ENCODE measurements at places on chromosomes 16 and 17.
A peak's percentile ranks its signal among the peaks of the same experiment; 100 is the strongest.

- DNase-seq, result peak; percentile 53
Measured at GRCh38 chr17:17570140-17570797, 21.2 kb downstream of the PEMT start.

DNA sequence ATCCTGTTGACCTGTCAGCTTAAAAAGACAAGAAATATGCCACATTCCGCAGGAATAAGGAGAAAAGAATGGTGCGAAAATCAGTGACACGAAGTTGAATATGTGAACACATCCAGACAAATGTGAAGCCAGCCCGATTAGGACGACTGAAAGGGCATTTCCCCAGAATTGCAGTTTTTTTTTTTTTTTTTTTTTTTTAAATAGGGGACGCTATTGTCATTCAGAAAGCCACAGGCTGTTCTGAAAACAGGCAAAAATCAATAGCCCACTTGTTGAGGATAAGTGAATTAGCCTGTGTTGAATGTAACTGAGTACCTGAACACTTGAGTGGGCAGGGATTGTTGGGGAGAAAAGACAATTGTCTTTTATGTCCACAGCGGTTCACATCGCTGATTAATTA, 507.1 kb downstream of the WWOX start:
- DNase-seq, result no peak

- no peak for DNase-seq
Measured at GRCh38 chr16:50679676-50680555, 1.2 kb downstream of the SNX20 start.

DNA sequence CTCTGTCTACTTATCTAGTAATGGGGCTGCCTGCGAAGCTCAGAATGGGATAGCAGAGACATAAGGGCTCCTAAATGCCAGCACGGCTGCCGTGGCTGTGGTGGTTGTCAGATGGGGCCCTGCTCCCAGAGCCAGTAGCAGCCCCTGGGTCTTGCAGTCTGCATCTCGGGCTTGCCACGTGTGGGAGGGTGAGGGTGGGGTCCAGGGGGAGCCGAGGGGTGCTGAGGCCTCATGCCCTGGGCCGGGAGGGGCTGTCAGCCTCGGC, 88.8 kb upstream of the GSE1 start:
- no peak for DNase-seq

GRCh38 chr16:73048292-73049080, 558 bp upstream of the ZFHX3 start:
- peak; percentile 80 for DNase-seq

DNA sequence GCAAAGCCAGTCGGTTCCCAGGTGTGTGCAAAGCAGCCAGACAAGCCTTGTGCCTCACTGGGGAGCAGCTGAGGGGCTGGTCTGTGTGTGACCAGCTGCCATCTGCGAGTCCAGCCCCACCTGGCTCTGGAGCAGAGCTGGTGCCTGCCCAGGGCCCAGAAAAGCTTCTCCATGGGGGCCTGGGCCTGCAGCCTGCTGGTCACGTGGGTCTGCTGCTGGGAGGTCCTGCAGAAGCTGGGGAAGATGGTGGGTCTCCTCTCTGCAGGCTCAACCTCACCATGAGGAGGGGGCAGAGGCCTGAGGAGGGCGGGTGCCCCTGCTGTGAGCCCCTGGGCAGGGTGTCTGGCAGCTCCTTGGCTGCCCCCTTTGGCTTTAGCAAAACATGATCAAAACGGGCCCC, 71.9 kb downstream of the ENGASE start:
- DNase-seq, result no peak

- no peak for DNase-seq
Measured at GRCh38 chr17:58480090-58480489, 8.1 kb downstream of the HSF5 start.

DNA sequence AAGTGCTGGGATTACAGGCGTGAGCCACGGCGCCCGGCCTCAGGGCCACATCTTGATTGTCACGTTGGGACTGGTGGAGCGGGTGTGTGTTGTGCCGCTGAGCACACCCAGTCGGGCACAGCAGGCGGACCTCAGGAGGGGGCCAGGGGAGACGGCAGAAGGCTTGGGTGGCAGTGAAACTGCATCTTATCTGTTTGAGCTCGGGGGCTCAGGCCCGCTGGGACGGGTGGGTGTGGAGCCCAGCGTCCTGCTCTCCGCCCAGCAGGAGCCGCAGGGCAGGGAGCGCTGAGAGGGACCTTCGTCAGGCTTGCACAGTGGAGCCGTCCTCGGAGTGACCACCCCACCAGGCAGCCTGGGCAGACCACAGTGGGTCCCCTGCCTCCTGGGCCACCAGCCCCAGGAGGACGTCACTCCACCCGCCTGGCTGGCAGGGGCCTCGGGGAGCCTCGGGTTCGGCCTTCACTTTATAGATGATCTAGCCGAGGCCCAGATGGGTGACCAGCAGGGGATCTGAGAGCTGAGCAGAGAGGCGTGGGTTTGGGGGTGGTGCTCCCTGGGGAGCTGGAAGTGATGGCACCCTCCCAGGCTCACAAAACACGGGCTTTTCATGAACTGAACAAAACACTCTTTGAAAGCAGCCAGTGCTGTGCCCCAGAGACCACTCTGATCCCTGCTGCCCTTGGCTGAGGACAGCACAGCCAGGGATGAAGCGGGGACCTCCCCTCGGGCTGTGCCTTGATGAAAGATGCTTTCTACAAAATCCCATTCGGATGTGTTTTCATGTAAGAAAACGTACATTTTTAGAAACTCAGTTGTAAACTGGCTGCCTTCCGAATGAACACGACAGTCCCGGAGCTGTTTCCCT, 181.1 kb downstream of the SEC14L1 start:
- DNase-seq, result no peak

GRCh38 chr16:11396241-11397048, 51.2 kb downstream of the RMI2 start:
- peak; percentile 85 for DNase-seq

- DNase-seq, result no peak
Measured at GRCh38 chr16:25707982-25708583, 16.3 kb downstream of the HS3ST4 start.

GRCh38 chr16:54706406-54706805, 224.3 kb upstream of the IRX5 start:
- DNase-seq, result no peak

GRCh38 chr17:7048968-7049367, 5.1 kb upstream of the SLC16A11 start:
- DNase-seq, result no peak

DNA sequence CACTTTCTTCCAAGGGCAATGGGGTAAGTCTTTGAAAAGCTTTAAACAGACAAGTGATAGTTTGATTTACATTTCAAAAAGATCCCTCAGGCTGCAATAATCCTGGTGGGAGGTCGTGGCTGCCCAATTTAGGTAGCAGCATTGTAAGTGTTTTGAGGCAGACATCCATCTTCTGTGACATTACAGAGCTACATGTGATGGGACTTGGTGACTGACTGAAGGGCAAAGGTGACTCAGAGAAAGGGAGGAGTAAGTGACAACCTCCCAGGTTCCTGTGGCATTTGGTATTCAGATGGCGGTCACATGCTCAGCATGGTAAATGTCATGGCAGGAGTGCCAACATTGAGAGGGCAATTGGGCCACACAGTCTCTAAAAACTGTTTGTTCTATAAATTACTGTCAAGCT, 26.5 kb downstream of the STAT3 start:
- DNase-seq, result no peak

All from psoas muscle (tissue), 8 donors.